Dermis blood vessel endothelial cell (primary cell): ENCODE measurements at places on chromosomes 11 and 22. TPM values are rescaled to one million over a fixed set of nuclear protein-coding genes. Genes with fewer than 3 reads are reported as not detected.
A peak's percentile ranks its signal among the peaks of the same experiment; 100 is the strongest.

Gene KRTAP5-8
- total RNA-seq: not detected in 2 replicates

Gene EMID1
- total RNA-seq: 2.9 and 6.1 TPM in 2 replicates

Gene SRRD
- 21.1 and 27.7 TPM in 2 replicates for total RNA-seq

Gene OSM
- total RNA-seq: not detected in 2 replicates

Gene POTEH
- total RNA-seq: not detected in 2 replicates

Gene OR10A2
- total RNA-seq: not detected in 2 replicates

Gene MMP13
- total RNA-seq: not detected in 2 replicates

Gene CRYAB
- 1.0 and 1.7 TPM in 2 replicates for total RNA-seq

Gene EIF3L
- total RNA-seq: 358 and 454 TPM in 2 replicates

GRCh38 chr11:487571-488021, 19.4 kb downstream of the RNH1 start:
- DNase-seq: no peak

DNA sequence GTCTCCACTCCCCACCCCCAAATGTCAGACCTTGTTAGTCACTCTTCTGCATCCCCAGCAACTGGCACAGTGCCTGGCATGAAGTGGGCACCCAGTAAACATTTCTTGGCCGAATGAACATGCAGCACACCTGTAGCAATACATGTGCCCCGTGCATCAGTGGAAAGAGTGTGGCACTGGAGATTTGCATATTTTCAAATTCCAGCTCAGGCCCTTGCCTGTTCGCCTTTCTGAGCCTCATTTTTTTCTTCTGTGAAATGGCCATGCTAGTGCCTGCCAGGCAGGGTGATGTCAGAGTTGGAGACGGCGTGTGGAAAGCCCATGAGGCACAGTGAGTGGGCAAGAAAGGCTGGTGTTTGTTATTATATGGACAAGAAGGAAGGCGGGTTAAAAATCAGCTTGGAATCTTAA, 38.7 kb downstream of the CD82 start:
- no peak for DNase-seq

DNA sequence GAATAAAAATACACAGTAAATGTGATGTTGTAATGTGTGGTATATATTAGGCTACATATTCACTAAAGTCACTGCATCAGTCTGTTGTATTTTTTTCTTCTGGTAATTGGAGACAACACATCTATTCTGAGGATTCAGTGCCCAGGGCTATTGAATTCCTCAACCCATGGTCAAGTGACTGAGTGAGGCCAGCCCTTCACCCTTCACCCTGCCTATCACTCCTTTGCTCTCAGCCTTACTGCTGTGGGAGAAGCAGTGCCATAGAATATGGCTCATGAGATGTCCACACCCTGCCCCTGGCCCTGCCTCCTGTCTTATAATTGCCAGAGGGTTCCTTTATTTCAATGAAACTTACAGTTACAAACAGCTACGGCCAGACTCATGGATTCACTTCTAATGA, 295.6 kb downstream of the NTM start:
- DNase-seq: no peak

GRCh38 chr11:82384308-82384707, 349.4 kb downstream of the FAM181B start:
- DNase-seq: no peak

- DNase-seq: no peak
Observed at GRCh38 chr11:71188886-71189767, 63.2 kb downstream of the SHANK2 start.

- no peak for DNase-seq
Observed at GRCh38 chr11:2088746-2089535, 50.2 kb downstream of the IGF2 start.

- DNase-seq: no peak
Observed at GRCh38 chr22:32558681-32559355, 84.2 kb downstream of the FBXO7 start.

DNA sequence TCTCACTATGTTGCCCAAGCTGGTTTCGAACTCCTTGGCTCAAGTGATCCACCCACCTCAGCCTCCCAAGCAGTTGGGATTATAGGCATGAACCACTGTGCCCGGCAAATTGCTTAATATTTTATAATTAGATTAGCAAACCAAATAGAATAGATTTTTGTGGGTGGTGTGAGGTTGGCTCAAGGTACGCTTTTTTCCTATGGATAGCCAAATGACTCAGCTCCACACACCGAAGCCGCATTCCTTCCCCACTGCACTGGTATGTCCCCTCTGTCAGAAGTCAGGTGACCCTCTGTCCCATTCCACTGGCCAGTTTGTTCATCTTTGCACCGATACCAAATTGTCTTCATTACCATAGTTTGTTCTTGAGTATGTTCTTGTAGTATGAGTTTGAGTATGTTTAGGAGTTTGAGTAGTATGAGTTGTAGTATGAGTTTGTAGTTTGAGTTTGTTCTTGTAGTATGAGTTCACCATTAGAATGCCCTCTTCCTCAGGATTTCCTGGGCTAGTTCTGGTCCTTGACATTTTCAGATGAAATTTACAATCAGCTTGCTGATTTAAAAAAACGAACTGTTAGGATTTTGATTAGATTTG, 19.4 kb downstream of the SUSD2 start:
- peak; percentile 82 for DNase-seq

GRCh38 chr22:46043816-46044620, 67.1 kb upstream of the WNT7B start:
- DNase-seq: peak; percentile 38

GRCh38 chr22:37060801-37061610, 9.5 kb downstream of the KCTD17 start:
- no peak for DNase-seq

DNA sequence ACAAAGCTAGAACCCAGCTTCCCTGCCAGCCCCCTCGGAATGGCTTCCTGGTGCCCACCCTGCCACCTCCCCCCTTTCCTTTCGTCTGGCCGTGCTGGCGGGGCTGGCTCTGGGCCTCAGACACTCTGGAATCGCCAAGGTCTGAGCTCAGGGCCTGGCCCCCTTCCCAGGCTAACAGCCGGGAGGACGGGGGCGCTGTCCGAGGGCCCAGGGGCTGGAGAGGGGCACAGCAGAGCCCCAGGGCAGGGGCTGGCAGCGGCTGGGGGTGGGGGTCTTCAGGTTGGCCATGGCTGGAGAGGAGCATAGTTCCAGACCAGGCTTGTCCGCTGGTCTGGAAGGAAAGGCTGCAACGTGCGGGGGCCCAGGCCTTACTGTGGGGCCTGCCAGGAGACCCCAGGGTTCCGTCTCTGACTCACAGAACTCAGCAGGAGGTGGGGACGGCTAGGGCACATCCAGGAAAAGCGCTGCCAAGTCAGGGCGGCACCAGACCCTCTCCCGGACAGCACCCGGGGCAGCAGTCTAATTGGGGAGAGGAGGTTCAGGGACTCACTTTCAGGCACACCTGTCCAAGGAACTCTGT, 861 bp upstream of the LTBP3 start:
- peak; percentile 40 for DNase-seq

DNA sequence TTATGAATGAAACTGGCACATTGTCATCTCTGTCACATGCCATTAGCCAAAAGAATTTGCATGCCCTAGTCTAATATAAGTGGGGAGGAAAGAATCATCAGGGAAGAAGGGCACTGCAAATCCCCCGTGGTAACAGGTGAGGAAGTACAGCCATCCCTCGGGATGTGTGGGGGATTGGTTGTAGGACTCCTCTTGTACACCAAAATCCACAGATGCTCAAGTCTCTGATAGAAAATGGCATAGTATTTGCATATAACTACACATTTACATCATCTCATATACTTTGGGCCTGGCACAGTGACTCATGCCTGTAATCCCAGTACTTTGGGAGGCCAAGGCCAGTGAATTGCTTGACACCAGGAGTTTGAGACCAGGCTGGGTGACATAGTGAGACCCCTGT, 109.7 kb downstream of the HIPK3 start:
- DNase-seq: no peak

GRCh38 chr22:44937216-44937615, 72.6 kb downstream of the PHF21B start:
- no peak for DNase-seq

DNA sequence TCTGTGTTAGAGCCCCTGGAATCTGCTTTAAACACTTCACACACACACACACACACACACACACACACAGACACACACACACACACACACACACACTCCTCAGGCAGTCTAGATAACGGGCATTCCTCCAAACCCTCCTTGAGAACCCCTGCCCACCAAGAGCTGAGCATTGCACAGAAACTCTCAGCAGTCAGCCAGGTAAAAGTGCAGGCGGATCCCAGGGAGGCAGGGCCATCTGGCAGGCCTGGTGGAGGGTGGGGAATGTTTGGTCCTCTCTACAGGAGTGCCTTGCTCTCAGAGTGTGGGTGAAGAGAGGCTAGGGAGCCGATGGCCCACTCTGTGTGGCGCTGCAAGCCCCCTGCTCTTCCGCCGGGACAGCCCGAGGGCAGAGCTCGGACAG, 190.2 kb downstream of the BUD13 start:
- DNase-seq: no peak

DNA sequence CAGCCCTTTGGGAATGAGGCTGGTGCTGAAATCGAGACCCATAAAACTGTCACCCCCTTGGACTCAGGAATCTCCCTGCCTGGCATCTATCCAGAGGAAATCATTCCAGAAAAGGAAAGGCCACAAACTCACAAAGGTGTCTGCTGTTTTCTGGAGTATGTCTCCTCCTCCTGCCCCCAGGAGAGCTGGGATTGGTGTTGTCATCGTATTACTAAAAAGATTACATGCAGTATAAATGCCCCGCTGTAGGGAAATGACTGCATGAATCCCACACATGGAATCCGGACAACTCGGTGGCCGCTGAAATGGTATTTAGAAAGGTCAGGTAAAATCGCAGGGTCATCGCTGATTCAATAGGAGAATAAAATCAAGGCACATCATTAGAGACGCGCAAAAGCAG, 18.9 kb upstream of the RFPL3 start:
- DNase-seq: no peak

- peak; percentile 58 for DNase-seq
Observed at GRCh38 chr22:36350751-36351594, 36.8 kb downstream of the MYH9 start.

DNA sequence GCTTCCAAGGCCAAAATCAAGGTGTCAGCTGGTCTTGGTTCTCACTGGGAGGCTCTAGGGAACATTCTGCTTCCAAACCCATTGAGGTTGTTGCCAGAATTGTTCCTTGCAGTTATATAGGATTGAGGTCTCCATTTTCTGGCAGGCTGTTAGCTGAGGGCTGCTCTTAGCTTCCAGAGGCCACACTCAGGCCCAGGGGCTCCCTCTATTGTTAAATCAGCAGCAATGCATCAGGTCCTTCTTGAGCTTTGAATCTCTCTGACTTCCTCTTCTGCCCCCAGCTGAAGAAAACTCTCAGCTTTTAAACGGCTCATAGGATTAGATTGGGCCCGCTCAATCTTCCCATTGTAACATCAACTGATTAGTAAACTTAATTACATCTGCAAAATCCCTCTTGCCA, 39.3 kb upstream of the BSX start:
- DNase-seq: peak; percentile 70

- DNase-seq: no peak
Observed at GRCh38 chr22:44301039-44301438, 11.7 kb downstream of the SHISAL1 start.

GRCh38 chr11:123628936-123629683, 25.3 kb downstream of the SCN3B start:
- DNase-seq: peak; percentile 54

DNA sequence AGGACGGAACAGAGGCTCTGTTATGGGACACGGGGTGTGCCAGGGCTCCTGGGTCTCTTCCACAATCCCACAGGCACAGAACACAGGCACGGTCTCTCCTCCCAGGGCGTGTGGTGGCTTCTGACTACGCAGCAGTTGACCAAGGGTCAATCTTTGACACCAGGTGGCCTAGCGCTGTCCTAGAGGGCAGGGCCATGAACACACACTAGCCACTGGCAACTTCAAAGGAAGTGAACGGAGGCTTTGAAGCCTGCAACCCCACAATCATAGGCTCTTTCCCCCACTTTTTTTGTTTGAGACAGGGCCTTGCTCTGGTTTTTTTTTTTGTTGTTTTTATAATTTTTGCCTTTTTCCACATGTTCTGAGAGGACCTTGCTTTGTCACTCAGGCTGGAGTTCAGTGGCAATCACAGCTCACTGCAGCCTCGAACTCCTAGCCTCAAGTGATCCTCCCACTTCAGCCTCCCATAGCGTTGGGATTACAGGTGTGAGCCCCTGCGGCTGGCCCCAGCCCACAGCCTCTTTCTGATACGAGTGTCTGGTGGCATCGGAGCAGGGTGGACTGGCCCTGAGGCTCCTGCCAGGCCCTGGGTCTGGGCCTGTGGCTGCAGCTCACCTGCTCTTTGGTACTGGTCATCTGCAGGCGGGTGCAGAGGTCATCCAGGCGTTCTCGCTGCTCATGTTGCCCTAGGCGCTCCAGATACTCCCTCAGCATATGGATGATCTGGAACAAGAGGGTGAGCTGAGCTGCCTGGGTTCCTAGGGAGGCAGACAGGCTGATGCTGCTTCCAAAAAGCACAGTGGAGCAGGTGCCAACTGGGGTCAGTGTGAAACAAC, 9.1 kb downstream of the GALR3 start:
- DNase-seq: no peak

GRCh38 chr22:41034706-41035105, 57.7 kb upstream of the EP300 start:
- DNase-seq: no peak

GRCh38 chr22:44127356-44127755, 53.4 kb upstream of the PARVG start:
- peak; percentile 72 for DNase-seq

- DNase-seq: no peak
Observed at GRCh38 chr11:69662806-69663205, 12.3 kb downstream of the LTO1 start.

- no peak for DNase-seq
Observed at GRCh38 chr11:46597155-46597554, 3.3 kb upstream of the AMBRA1 start.

DNA sequence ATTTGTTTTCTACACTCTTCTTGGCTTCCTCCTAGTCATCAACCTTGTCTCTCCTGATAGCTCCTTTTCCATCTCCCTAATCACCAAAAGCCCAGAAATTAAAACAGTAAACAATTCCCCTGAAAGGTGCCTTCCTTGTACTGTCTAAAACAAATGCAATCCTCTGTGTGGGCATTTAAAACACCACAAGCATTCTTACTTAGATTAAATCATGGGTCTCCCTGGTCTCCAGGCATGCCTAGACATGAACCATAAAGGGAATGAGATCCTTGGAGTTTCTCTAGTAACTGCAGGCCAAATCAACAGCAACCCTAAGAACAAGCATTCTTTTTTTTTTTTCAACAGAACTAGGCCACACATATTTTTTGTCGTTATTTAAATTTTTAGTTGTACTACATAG, 1.9 kb downstream of the BTG4 start:
- DNase-seq: no peak
